ENCODE measurements at places on chromosomes 4 and X. TPM values are rescaled to one million over a fixed set of nuclear protein-coding genes. Genes with fewer than 3 reads are reported as not detected.

DNA sequence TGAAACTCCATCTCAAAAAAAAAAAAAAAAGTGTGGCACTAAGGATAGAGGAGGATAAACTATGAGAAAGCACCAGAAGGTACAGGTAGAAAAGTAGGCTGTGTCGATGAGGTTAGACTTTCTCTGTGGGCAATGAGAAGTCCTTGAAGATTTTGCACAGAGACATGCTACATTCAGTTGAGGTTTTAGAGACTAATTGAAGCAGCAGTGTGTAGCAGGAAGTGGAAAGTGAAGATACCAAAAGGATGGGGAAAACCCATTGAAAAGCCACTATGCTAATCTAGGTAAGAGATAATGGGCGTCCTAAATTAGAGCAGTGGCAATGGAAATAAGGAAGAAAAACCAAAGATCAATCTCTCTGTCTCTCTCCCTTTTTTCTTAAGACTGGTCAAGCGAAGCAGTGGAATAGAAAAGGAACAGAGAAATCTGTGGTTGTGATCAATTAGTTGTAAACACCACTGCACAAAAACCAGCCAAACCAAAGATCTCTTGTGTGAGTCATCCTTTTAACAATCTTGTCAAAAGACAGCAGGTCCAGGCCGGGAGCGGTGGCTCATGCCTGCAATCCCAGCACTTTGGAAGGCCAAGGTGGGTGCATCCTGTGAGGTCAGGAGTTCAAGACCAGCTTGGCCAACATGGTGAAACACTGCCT lies 3.5 kb downstream of the SPINK2 start:
- DNase-seq, result no peak

GRCh38 chr4:100190643-100191600 lies 654 bp upstream of the DDIT4L start:
- no peak for DNase-seq

- no peak for DNase-seq
These were observed 31.9 kb downstream of the ANAPC10 start for GRCh38 chr4:145066063-145066501.

- no peak for DNase-seq
These were observed 122.7 kb downstream of the TMEM164 start for GRCh38 chrX:110125446-110126162.

DNA sequence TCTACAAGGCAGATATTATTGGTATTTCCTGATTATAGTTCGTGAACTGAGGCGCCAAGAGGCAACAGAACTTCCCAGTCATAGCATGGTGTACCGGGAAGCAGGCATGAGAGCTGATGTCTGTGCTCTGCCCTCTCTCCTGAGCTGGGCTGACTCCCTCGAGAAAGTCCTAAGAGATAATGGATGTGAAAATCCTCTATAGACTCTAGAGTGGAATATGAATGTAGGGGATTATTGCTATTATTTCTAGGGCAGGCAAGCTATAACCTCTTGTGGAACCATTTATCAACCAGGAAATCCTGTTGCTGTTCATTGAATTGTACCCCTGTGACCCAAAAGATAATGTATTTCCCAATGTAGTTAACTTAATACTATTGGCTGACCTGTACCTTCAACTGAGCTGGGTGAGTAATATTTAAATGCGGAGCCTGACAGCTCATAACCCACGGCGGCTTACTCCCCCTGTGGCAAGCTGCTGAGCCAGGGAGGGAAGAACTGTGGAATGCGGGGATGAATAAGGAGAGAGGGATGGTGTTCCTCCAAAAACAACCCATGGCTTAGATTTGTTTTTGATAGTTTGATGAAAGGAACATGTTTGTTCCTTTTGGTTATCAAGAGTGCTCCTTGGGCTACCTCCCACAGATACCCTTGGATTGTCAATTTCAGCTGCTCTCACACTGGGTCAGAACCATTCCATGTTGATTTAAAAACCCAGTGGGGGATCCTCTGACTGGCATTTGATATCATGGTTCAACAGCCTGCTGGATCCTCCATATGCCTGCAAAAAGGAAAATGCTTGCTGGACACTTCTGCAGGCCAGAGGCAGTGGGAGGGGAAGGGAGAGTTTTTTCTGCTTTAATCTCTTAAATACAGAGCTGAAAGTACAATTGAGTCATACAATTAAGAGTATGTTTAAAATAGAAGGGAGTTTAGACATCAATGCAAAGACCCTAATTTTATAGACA lies 339.0 kb upstream of the BOD1L1 start:
- no peak for DNase-seq

DNA sequence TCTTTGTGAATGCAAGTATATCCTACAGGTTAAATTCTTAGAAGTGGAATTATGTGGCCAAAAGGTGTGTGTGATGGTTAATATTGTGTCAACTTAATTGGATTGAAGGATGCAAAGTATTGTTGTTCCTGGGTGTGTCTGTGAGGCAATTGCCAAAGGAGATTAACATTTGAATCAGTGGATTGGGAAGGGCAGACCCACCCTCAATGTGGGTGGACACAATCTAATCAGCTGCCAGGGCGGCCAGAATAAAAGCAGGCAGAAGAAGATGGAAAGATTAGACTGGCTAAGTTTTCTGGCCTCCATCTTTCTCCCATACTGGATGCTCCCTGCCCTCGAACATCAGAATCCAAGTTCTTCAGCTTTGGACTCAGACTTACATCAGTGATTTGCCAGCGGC lies 76.2 kb upstream of the GBA3 start:
- DNase-seq, result no peak

- no peak for DNase-seq
These were observed 996.1 kb upstream of the PABPC4L start for GRCh38 chr4:135197641-135198040.

Gene RHOXF2
- not detected for total RNA-seq

Gene TMEM144
- total RNA-seq, result not detected

Gene ABCG2
- 0.13 TPM for total RNA-seq

Gene CSN1S1
- not detected for total RNA-seq

Gene PCDH11X
- total RNA-seq, result not detected

All from T-helper 17 cell (primary cell).